ENCODE measurements at places on chromosomes 7 and 10.

DNA sequence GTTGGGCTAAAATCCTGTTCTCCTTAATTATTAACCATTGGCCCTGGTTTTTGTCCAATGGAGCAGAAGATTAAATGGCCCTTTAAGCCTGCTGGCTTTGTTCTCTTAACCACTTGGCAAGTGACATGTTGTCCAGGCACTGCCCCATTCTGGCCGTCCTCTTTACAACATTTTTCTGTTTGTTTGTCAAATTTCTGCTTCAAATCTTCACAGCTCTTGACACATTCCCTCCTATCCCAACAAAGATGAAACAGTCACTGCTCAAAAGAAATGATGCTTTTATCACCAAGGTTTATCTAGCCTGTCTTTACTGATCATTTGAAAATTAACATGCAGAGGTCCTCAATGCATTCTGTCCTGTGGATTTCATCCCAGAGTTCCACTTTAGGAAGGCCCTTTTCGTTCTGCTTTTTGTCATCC, 700.4 kb downstream of the KCNMA1 start:
- DNase-seq: no peak

DNA sequence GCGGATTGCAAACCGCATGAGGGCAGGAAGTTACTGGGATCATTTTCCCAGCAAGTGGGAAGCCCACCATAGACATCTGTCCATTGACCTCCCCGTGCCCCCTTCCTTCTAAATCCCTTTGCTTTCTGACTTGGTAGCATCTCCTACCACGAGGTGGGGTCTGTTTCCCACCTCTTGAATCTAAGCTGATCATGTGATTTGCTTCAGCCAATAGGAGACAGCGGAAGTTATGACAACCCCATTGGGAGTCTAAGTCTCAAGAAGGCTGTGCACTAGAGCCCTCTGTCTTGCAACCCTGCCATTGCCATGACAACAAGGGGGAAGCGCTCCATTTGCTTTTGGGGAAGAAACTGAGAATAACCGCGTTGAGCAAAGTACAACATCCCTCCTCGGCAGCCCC, 39.2 kb upstream of the CARD11 start:
- no peak for DNase-seq

DNA sequence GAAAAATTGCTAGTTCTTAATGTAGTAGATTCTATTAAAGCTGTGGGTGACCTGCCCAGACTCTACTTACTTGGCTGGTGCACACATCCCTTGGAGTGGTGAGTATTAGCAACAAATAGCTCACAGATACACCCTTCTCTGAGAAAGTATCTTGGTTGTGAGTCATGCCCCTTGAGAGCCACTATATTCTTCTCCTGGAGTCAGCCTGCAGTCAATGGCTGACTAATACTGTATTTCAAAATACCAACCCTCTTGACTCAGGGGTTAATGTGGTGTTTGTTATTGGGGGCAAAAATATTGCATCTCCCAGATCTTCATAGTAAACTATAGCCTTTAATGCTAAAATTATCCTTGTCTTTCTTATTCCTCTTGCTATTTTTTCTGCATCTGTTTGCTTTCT, 354.9 kb downstream of the BMPER start:
- DNase-seq: no peak

- DNase-seq: no peak
Observed at GRCh38 chr10:82160307-82160706, 285.3 kb downstream of the NRG3 start.

DNA sequence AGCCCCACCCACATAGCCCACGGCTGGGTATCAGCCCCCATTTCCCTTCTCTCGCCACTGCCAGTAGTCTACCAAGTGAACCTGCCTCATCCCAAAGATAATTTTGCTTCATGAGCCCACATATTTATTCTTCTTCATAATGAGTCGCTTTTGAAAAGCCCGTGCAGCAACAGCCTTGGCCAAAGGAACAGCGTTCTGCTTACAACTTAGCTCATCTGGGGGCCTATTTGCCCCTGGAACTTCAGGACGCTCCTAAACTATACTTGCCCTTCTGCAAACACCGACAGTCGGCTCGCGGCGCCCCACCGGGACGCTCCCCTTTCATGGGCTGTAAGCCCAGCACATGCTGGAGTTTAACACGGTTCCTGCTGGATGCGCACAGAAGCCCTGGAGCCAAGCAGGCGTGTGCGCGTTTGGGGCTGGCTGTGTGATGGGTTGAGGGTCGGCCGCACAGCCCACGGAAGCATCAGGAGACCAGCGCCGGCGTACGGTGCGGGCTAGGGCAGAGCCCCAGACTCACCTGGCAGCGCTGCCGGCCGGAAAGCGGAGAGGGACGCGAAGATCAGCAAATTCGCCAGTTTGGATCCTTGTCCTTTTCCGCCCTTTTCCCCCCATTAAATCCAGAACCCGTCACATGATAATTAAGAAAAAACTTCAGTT, 370 bp downstream of the TMEM60 start:
- DNase-seq: no peak

DNA sequence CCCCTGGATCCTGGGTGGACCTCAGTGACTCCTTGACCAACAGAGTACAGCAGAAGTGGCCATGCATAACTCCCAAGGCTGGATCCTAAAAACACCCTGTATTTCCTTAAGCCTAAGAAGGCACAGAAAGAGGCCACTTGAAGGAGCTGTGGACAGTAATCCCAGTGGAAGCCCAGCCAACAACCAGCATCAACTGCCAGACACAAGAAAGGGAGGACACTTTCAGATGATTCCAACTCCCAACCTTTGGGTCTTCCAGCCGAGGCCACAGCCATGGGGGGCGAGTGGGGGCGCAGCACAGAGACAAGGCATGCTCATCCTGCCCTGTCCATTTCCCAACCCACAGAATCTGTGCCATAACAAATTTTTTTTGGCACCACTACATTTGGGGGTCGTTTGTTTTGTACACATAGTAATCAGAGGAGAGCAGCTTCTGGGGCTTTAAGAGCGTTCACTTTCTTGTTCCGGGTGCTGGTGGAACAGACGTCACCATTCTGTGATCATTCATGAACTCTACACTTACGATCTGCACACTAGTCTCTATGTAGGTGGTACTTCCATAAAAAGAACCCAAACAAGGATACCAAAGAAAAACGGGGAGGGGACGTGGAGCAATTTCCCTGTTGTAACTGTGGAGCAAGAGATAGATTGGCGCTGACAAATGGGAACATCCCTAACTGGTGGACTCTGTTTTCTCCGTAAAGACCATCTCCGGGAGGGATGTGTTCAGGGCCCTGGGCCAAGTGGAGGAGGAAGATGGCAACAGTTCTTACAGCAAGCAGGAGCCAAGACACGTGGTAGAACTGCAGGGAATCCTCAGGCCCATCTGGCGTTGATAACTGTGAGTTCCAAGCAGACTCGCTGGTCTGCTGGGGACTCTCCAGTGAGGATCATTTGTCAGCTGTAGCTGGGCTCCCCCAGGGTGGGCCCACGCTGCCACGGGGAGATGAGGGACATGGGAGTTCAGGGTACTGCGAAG, 6.0 kb upstream of the SLC29A3 start:
- DNase-seq: peak; percentile 92

DNA sequence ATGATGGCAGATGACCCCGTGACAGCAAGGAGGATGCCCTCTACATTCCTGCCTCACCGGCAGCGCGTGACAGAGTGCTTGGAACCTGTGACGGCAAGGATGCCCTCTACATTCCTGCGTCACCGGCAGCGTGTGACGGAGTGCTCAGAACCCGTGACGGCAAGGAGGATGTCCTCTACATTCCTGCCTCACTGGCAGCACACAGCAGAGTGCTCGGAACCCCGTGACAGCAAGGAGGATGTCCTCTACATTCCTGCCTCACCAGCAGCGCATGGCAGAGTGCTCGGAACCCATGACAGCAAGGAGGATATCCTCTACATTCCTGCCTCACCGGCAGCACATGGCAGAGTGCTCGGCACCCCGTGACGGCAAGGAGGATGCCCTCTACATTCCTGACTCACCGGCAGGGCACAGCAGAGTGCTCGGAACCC, 231.0 kb downstream of the DIP2C start:
- DNase-seq: no peak

GRCh38 chr10:132690821-132691610, 94.9 kb downstream of the NKX6-2 start:
- DNase-seq: peak; percentile 70
